Stimulated activated CD4-positive, alpha-beta T cell treated with anti-CD3 and anti-CD28 coated beads, TNF-alpha, amount 100 ng/mL, for 48 hours (primary cell): ENCODE measurements at places on chromosomes 11 and 22.
A peak's percentile ranks its signal among the peaks of the same experiment; 100 is the strongest.

- no peak for DNase-seq
Measured at GRCh38 chr11:93073026-93073425, 103.6 kb downstream of the MTNR1B start.

- DNase-seq = no peak
Measured at GRCh38 chr11:23933721-23934120, 563.1 kb upstream of the LUZP2 start.

- no peak for DNase-seq
Measured at GRCh38 chr11:125036933-125037332, 26.2 kb upstream of the SLC37A2 start.

DNA sequence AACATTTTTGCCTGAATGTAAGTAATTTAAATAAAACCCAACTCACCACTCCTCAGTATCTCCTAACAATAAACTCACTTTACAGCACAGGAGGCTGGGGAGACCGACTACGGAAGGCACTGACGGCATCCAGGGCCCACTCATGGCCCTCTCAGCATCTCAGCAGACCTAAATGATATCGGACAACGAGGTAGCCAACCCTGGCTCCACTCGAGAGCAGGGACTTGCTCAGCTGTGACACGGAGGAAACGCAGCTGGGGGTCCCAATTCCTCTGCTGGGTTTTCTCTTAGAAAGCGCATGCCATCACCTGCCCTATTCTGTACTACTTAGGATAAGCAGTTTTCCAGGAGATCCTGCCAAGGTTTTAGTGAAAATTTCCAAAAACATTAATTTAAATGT, 109.1 kb upstream of the BID start:
- no peak for DNase-seq

DNA sequence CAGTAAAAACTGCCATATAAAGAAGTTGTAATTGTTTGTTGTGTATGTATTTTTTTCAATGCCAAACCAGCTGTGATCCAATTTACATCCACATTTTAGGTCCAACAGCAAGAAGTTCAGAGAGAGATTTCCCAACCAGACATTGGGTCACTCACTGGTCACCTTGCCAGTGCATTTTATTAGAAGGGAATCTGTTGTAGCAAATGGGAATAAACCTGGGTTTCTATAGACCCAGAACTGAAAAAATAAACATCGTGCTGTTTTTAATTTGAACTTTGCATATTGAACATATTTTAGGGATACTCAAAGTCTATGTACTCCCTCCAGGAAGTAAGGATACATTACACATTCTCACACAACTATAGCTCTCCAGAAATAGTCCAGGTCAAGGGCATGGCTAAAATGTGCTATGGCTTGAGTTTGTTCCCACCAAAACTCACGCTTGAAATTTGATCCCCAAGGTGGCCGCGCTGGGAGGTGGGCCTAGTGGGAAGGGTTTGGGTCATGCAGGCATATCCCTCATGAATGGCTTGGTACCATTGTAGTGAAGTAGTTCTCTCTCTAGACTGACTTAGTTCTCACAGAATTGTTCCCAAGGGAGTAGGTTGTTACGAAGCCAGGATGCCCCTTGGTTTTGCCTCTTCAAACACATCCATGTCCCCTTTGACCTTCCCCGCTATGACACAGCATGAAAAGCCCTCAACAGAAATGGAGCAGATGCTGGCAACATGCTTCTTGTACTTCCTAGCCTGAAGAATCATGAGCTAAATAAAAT, 90.9 kb downstream of the RRAS2 start:
- DNase-seq = no peak

- DNase-seq = no peak
Measured at GRCh38 chr11:6563667-6564066, 39.7 kb downstream of the RRP8 start.

GRCh38 chr11:9347100-9347499, 32.7 kb upstream of the TMEM41B start:
- DNase-seq = no peak

- no peak for DNase-seq
Measured at GRCh38 chr11:27444801-27445215, 27.8 kb downstream of the LGR4 start.

DNA sequence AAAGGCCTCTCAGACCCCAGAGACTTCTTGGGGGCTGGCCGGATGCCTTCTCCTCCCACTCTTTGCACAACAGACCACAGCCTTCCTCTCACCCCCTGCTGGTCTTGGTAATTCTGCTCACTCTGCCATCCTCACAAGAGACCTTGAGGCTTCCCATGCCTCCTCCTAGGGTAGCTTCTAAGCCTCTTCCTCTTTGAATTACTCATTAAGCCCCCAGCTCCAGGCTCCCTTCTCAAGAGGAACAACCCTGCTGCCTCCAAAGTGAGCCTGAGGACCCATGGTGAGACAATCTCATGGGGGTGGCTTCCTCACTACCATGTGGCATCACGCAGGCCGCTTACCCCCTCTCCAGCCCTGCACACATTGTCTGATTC, 184.6 kb upstream of the SYT13 start:
- no peak for DNase-seq

- no peak for DNase-seq
Measured at GRCh38 chr11:78539506-78539905, 35.2 kb downstream of the NARS2 start.

DNA sequence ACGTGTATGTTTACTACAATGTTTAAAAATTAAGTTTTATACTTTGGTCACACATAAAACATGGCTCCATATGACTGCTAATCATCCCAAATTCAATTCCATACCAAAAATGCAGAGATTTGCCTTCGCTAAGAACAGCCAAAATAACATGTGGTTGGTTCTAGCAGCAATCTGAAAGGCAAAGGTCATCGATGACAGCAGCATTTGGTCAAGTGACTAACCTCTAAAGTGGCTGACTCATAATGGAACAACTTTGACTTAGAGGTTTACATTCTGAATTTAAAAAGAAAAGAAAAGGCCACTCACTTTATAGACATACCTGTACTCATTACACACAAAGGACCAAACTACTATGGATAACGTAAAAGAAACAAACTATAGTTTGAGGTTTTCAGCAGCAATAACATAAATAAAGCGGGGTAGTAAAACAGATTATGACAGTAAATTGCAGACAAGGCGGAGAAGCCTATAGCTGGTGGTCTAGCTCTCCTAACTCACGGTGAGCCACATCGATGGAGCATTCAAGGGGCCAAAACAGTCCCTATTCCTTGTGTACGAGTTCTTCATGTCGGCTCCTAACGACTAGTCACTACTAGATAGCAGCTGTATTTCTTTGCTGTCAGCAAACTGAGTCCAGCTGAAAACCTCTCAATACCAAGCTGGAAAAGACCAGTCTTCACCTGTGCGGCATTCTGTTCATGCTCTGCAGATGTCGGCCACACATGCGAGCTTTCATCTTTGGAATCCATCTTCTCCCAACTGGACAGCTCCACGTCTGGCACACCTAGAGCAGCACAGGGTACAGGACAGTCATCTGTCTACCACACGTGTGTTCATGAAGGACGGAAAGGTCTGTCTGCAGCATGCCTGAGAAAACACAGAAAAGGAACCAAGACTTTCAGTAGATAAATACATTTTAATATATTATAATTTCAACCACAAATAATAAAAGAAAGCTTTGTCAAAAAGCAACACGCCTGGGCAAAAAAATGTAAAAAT, 42.1 kb downstream of the PRDM10 start:
- no peak for DNase-seq

- DNase-seq = no peak
Measured at GRCh38 chr11:61454520-61454919, 24.6 kb downstream of the SDHAF2 start.

GRCh38 chr11:108498046-108498815, at the start of gene POGLUT3:
POGLUT3 (minus strand) TSS chr11:108498384; CDS start chr11:108498366, 18 bp downstream.
- peak; percentile 26 for DNase-seq

- DNase-seq = no peak
Measured at GRCh38 chr11:65121447-65121864, 478 bp downstream of the FAU start.

DNA sequence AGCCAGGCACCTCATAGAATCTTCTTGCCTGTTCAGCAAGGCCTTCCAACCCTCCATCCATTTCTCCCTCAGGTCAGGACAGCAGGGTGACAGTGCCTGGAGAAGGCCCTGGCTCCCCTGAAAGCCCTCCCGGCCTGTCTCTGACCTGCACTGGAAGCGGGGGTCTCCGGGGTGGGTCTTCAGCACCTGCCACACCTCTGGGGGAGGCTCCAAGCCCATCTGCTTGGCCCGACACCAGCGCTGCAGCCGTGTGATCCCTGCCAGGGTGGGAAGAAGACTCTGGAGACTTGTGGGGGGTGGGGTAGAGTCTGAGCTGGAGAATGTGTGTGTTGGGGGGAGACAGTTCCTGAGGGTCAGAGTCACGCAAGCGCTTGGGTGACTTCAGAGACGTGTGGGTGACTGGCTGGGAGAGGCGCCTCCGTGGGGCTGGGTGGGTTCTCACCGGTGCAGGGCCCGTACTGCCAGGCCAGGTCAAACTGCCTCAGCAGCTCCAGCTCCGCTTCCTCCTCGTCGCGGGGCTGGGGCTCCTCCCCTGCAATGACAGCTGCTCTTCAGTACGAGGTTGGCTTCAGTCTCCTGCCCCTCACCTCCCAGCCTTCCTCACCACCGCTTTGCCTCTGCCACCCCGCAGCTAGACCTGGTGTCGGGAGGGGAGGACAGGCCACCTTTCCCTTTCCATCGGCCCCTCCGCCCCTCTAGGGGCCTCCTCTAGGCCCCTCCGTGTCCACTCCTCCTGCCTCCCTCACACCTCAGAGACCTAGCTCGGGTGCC, 615 bp downstream of the POLD4 start:
- DNase-seq = no peak

- no peak for DNase-seq
Measured at GRCh38 chr11:109858152-109858551, 235.0 kb upstream of the ZC3H12C start.

DNA sequence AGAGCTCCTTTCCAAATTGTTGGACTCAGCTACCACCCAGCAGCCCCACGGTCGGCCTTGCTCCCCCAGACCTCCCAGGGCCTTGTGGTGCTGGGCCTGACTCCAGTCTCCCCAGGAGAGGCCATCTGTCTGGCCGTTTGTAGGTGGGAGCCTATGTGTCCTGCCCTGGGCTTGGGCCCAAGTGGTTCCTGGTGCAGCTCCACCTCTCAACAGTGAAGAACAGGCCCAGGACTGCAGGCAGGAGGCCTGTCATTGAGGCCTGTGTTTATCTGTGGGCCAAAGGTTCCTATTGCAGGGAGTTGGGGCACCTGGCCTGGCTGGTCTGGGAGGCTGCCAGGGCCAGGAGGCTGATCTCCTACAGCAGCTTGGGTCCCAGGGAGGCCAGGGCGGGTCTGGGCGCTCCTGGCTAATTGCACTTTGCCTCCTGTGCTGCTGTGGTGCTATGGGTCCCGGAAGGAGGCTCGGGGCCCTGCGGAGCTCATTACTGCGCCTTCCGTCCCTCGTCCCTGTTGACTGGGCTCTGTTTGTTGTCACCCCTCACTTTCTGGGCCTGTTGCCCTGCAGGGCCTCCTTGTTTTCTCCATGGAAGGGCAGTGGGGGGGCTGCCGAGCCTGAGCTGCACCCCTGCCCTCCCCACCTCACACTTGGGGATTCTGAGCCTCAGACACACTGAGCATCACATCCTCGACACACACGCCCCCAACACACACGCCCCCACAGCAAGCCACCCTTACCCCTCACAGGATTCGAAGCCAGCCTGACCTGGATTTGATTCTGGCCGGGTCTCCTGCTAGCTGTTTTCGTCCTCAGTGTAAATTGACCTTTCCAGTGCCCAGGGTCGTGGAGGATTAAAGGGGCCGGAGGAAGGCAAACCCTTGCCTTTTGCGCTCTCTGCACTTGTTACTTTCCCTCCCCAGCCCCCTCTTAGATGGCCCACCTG, 6.8 kb upstream of the OMP start:
- DNase-seq = no peak

DNA sequence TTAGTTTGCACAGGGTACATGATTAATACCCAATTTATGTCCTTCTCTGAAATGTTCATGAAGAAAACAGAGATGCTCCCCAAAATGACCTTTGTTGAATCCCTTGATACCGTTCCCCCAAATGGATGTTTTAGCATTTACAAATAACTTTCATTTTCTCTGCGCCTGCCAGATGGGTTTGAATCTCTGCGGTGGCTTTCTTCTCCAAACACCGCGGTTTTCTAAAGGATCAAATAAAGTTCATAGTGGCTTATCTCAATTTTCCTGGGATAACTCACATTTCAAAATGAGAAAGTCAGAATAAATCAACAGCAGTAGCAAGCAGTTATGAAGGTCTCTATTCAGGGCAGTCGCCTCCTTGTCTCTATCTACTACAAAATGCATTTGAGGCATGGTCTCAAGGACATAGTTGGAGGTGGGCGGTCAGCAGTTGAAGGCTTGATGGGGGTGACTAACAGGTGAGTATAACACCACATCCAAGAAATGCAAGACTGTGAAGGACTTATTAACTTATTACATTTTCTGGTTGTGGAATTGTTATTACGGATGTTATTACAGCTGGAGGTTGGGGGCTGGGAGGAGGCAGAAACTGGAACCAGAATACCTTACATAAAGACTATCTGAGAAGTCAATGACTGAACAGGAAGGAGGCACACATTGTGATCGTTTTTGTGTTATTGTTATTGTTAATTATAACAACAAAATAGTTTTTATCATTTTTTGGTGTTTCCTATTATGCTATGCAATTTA, 1513.3 kb downstream of the FAM181B start:
- no peak for DNase-seq

GRCh38 chr22:50329236-50329635, 2.4 kb upstream of the DENND6B start:
- DNase-seq = no peak

GRCh38 chr11:104442321-104442720, 278.4 kb upstream of the PDGFD start:
- DNase-seq = no peak

- no peak for DNase-seq
Measured at GRCh38 chr11:64538501-64538951, 52.5 kb upstream of the SLC22A12 start.

DNA sequence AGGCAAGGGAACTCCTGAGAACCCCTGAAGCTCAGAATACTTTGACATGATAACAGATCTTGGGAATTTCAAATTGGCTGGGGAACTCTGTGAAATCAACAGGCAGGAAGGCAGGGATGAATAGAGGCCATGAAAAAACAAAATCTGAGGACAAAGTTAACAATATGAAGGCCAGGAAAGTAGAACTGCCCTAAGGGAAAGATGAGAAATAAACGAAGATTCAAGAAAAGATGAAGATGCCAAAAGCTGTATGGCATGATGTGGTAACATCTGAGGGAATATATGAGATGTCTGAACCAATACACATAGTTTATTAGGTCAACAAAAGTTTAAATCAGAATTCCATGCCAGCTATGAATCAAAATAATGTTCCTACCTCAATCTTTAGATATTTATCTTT, 25.0 kb downstream of the SERGEF start:
- no peak for DNase-seq

- no peak for DNase-seq
Measured at GRCh38 chr22:24584871-24585411, 7.9 kb downstream of the LRRC75B start.

- DNase-seq = no peak
Measured at GRCh38 chr11:132278801-132279574, 908.6 kb downstream of the NTM start.
